ENCODE measurements at places on chromosomes 4 and X.

DNA sequence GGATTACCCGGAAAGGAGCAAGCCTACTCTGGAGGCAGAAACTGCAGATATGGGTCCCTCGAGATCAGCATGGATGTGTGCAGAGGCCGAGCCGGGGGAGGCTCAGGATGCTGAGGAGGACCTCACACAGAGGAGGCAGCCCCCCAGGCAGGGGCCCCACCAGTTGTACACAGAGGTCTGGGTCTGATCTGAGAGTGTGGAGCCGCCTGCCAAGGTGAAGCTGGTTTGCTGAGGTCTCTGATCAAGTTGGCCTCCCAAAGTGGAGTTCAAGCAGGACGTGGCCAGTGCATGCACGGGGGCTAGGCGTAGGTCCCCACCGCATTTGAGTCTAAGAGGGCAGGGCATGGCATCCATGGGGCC, 35.0 kb downstream of the ACOX3 start:
- no peak for DNase-seq

DNA sequence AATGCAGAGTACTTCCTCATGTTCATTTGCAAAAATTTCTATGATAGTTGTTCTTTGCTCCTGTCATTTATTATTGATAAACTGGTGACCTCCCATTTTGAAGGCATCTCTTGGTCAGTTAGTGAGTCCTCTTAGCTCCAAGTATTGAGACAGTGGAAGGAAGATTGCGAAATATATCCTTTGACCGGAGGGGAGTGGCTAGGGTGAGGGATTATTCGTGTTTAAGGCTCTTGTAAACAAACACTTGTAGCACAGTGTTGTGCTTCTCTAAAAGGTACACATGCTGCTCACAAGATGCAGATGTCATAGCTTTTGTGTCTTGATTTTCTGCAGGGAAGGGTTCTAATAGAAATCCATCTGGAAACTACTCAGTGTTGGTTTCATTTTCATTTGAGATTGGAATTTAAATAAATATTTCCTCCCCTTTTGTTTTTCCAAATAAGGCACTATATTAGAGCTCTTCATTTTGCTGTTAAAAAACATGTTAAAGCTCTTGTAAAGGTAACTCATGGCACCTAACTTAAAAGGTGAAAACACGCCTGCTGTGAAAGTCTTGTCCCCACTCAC, 21.8 kb downstream of the TXLNG start:
- DNase-seq: no peak

- no peak for DNase-seq
Measured at GRCh38 chrX:39852491-39852890, 245.3 kb downstream of the BCOR start.

- peak; percentile 62 for DNase-seq
Measured at GRCh38 chrX:136086521-136086920, 60.8 kb upstream of the FHL1 start.

DNA sequence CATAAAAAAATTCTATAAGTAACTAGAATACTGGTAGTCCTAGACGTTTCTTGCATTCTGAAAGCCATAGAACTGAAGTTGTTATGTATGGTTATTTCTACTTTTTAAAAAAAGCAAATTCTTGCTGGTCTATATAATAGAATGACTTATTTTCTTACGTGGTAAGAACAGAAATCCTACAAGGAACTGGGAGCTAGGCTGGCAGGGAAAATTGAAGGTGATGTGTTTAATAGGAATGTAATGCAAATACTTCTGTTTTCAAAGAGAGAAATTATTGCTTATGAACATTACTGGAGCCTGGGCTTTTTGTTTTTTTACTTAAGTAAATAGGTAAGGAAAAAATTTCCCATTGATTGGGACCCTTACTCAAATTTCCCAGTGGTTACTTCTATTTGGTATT, 8.9 kb downstream of the CCNA2 start:
- peak; percentile 43 for DNase-seq

- peak; percentile 96 for DNase-seq
Measured at GRCh38 chr4:122666527-122667245, 45.8 kb upstream of the IL21 start.

GRCh38 chr4:186144946-186145569, 40.6 kb downstream of the FAM149A start:
- DNase-seq: peak; percentile 53

GRCh38 chrX:47706575-47706974, 47.6 kb upstream of the UXT start:
- peak; percentile 54 for DNase-seq

DNA sequence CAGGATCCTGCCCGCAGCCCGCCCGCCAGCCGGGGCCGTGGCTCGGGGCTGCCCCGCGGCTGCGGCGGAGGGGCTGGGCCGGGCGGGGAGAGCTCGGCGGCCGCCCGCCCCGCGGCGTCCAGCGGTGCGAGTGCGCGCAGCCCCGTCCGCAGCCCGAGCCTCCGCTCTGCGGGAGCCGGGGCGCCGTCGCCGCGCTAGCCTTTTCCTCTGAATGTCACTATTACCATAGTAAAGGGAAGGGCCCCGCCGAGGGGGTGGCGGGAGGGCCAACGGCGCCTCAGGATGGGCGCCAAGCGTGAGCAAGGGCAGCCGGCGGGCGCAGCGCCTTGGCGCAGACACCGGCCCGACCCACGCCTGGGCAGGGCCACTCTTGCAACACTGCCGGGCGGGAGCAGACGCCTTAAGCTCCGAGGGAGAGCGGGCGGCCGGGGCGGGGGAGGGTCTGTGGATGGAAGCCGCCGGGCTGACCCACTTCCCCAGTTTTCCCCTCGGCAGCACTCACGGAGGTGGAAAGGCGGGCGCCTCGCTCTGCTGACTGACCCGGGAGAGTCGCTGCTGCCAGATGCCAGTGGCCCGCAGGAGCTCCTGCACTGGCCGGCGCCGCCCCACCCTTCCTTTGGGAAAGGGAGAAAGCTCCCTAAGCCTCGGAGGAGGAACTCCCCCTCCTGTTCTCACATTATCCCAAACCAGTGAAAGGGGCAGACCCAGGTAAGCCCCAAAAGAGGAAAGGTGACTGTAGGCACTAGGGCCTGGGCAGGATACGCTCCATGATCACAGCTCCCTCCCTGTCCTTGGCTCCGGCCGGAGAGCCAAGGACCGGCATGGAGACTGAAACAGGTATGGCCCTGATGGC, 329.4 kb downstream of the HNRNPD start:
- DNase-seq: peak; percentile 23

DNA sequence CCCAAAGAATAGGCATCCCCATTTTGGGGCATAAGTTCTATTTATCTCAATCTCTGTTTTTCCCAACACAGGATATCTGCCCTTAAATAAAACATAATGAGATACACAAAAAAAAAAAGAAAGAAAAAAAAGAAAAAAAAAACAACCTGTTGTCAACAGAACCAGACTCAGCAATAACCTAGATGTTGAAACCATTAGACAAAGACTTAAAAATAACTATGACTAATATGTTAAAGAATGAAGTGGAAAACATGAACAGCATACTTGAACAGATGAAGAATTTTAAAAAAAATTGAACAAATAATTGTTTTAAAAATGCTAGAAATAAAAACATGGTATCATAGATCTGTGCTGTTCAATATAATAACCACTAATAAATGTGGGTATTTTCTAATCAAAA, 93.4 kb upstream of the RXFP1 start:
- no peak for DNase-seq

DNA sequence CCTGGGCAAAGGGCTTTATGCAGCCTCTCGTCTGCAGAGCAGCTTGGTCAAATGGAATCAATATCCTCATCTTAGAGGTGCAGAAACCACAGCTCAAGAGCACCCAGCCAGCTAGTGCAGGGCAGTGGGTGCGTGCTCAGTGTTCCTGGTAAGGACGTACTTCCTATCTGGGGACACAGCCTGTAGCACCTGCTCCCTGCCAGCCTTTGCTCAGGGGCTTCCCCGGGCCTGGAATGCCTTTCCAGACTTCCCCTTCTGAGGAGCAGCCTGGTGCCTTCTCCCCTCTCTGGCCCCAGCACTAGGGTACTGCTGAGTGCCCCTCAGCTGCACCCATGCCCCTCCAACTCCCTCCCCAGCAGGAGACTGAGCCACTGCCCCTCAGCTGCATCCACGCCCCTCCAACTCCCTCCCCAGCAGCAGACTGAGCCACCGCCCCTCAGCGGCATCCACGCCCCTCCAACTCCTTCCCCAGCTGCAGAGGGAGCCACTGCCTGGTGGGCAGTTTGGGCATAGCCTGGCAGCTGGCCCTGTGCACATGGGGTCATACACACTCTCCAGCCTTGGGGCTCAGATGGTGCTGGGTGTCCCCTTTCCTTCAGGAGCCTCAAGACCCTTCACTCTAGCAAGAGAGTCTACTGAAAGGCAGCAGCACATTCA, 42.2 kb upstream of the AFAP1 start:
- no peak for DNase-seq

- DNase-seq: peak; percentile 75
Measured at GRCh38 chr4:186839122-186840037, 115.7 kb upstream of the FAT1 start.

DNA sequence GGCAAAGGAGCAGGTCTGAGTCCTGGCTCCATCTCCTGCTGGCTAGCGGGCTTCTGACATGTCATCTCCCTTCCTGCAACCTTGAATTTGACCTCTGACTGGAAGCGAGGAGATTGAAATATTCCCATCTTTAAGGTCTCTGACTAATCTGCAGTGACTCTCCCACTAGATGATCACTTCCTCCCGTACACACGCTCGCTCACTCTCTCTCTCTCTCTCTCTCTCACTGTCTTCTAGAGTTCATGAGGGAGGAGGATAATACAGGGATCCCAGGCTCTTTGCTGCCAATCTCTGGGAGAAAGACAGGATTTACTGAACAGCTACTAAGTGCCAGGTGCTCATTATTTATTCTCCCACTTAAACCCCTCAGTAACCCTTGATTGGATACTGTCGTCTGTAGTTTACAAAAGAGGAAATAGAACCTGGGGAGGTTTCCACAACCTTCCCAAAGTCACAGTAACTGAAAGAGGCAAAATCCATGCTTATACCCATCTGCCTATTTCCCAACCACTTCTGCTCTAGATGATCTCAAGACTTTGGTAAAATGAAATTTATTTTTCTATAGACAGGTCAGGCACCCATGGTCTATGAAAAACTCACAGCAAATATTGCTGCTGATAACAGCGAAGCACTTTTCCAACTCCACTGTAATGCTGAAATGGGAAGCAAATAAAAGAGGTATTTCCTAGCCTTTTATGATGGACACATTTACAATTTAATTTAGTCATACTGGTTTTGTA, 193.5 kb upstream of the C1QTNF7 start:
- peak; percentile 75 for DNase-seq

- DNase-seq: no peak
Measured at GRCh38 chr4:166625018-166625637, 609.2 kb downstream of the SPOCK3 start.

GRCh38 chr4:88318751-88319350, 34.5 kb upstream of the PPM1K start:
- DNase-seq: no peak

- DNase-seq: no peak
Measured at GRCh38 chr4:64495946-64496345, 86.7 kb upstream of the TECRL start.

DNA sequence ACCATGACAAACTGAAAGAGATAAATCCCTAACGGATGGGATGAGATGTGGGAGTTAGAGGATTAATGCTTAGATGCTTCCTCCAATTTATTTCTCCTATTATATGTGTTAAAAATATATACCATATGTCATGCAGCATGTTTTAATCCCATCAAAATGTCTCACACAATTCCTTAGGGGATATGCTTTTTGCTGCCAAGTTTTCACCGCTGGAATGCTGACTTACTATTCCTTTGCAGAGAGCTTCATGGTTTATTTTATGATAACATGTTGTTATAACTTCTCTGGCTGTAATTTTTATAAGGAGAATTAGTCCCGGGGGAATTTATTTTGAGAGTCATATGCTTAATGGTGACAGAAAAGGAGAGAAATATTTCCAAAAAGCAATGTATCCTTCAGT, 670.3 kb downstream of the IL1RAPL1 start:
- peak; percentile 88 for DNase-seq
